Thoracic aorta (tissue), 2 donors: ENCODE measurements at places on chromosomes 16 and 17.

- peaks cover 17% of the 10 kb centered on the region for H3K4me1 ChIP-seq
- H3K4me3 ChIP-seq, result no peak overlapping the region
- DNase-seq, result no peak
- H3K27ac ChIP-seq, result no peak overlapping the region
Measured at GRCh38 chr16:70723740-70724145, 37.9 kb upstream of the MTSS2 start.

- H3K36me3 ChIP-seq, result no peaks in the 10 kb centered on the region
- H3K27me3 ChIP-seq, result no peaks in the 10 kb centered on the region
- peak within 1 kb of the TSS; percentile 68 for H3K27ac ChIP-seq
Measured at GRCh38 chr17:12789481-12790248, at the start of gene ARHGAP44. Gene ARHGAP44 (plus strand): TSS chr17:12789498. CDS start chr17:12789839, 341 bp downstream.

DNA sequence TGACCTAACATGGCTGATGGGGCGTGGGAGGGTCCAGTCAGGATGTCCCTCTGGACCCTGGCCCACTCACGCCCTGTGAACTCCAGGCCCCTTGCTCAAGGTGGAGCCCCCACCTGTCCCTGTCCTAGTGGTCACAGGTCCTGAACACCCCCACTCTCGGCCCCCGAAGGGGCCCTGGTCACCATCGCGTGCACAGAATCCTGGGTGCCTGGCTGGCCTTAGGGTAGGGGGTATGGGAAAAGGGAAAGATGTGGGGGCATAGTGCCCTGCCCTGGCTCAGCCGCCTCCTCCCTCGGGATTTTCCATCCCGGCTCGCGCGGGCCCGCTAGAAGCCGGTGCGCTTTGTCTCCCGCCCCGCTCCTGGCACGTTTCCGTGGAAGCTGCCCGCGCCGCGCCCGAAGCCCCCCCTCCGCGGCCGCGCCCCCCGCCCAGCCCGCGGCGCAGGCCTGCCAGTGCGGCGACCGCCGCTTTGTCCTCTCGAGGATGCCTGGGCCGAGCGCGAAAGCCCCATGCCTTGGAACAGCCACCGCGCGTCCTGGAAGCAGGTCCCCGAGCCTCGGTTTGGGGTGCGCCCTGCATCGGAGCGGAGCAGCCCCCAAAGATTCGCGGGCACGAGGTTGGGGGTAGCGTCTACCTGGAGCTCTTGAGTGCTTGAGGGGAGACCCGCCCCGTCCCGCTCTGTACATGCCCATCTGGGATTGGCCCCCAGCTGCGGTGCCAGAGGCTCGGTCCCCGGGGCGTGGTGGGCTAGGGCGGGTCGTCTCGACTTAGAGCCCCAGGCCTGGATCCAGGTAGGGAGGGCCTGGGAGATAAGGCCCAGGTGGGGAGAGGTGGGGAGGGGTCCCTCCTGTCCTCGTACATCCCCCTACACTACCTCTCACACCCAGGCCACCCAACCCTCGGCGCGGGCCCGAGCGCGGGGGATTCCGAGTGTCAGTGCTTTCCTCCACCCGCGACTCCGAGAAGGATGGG is 1.3 kb downstream of the SMPD3 start:
- DNase-seq, result no peak
- no peak overlapping the region for H3K4me3 ChIP-seq
- no peaks in the 10 kb centered on the region for H3K27me3 ChIP-seq
- no peak overlapping the region for H3K27ac ChIP-seq
- H3K4me1 ChIP-seq, result peaks cover 9% of the 10 kb centered on the region

GRCh38 chr16:53822936-53823529 is 119.1 kb downstream of the FTO start:
- peaks cover 22% of the 10 kb centered on the region for H3K4me1 ChIP-seq
- peaks cover 9% of the 10 kb centered on the region for H3K36me3 ChIP-seq
- no peak overlapping the region for H3K27ac ChIP-seq
- H3K27me3 ChIP-seq, result no peaks in the 10 kb centered on the region
